ENCODE measurements at places on chromosomes 13 and 19.

DNA sequence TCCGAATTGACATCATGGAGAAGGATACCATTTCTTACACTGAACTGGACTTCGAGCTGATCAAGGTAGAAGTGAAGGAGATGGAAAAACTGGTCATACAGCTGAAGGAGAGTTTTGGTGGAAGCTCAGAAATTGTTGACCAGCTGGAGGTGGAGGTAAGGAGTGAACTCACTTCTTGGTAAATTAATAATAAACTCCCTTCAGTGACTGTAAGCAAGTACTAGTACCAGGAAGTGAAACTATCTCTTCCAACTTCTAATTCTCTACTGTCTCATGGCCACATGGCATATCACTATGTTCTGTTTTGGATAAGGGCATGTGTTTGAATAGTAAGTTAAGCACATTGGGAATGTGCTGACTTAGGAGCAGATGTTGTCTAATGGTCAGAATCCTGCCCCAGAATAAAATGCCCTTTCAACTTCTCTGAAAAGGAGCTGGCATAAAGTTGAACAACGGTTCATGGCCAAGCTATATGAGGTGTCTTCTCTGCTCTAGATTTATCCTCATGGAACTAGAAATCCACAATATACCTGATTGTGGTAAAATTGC lies 13.4 kb downstream of the OLFM4 start:
- no peak overlapping the region for H3K4me3 ChIP-seq
- no peaks in the 10 kb centered on the region for H3K36me3 ChIP-seq
- H3K27me3 ChIP-seq: no peaks in the 10 kb centered on the region
- H3K4me1 ChIP-seq: no peaks in the 10 kb centered on the region
- no peak for DNase-seq

- peaks cover 28% of the 10 kb centered on the region for H3K4me1 ChIP-seq
- peak overlapping the region; percentile 89 for H3K4me3 ChIP-seq
- H3K27ac ChIP-seq: peak overlapping the region; percentile 97
- no peak for DNase-seq
- peaks cover 31% of the 10 kb centered on the region for H3K36me3 ChIP-seq
These were observed 469 bp upstream of the RNF6 start for GRCh38 chr13:26222520-26223046.

DNA sequence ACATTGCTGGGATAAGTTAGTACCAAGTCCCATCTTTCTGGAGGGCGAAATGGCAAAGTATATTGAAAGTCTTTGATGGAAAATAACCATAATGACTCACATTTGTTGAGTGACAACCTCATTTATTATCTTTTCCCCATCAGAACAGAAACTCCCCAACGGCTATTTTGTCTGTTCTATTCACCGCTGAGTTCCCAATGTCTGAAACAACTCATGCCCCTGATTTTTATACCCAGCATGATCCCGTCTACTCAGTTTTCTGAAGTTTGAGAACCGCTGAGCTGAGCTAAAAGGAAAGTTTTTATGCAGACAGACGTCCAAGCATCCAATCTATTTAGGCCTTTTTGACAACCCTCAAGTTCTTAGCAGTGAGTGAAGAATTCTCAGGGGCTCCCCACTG lies 7.8 kb upstream of the TINCR start:
- DNase-seq: no peak
- H3K27ac ChIP-seq: no peak overlapping the region
- H3K36me3 ChIP-seq: no peaks in the 10 kb centered on the region
- no peak overlapping the region for H3K4me3 ChIP-seq

DNA sequence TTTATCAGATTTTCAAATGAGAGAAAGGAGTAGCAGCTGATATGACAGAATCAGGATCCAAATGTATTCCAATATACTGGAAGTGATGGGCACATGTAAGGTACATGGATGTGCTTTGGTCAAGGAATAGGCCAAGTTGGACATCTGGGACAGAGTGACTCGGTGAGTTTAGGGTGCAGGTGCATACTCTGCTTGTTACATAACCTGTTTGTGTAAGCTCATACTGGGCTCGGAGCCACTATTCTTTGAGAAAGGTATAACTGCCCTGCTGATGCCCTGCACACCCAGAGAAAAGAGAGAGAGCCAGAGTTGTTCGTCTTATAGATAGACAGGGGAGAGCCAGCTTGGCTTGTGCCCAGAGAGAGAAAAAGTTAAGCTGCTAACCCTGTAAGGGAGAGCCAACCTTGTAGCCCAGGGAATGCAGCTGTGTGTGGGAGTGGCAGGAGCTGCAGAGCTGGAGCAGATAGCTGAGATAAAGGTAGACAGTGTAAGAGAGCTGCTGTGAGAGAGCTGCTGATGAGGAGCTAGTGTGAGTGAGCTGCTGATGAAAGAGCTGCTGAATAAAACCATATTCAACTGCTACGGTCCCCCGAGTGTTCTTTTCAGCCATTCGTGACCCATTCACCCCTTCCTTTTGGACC lies 40.7 kb upstream of the N4BP2L1 start:
- no peaks in the 10 kb centered on the region for H3K27me3 ChIP-seq
- no peaks in the 10 kb centered on the region for H3K4me1 ChIP-seq
- H3K36me3 ChIP-seq: no peaks in the 10 kb centered on the region
- no peak for DNase-seq
- no peak overlapping the region for H3K27ac ChIP-seq
- H3K4me3 ChIP-seq: no peak overlapping the region

DNA sequence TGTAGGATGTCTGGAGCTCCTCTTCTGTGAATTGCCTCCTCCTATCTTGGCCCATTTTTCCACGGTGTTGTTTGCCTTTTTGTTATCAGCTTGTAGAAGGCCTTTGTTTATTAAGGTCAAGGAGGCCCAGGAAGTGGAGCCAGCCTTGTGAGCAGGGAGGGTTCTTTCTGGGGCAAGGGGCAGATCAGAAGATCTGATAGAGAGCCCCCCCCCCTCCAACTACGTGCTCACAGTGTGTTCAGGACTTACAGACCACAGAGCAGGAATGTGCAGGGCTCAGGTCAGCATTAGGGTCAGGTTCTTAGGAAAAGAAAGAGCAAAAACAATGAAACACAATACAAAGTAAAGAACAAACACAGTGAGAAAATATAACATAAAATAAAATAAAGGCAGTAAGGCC lies 59.4 kb downstream of the CCNE1 start:
- no peak for DNase-seq
- H3K4me1 ChIP-seq: peaks cover 2% of the 10 kb centered on the region
- H3K36me3 ChIP-seq: no peaks in the 10 kb centered on the region
- H3K27me3 ChIP-seq: peaks cover under 1% of the 10 kb centered on the region
- no peak overlapping the region for H3K4me3 ChIP-seq

All from DND-41 (cell line).